ENCODE measurements at places on chromosomes 13 and 19.

GRCh38 chr19:12646551-12646950 lies 20.0 kb downstream of the MAN2B1 start:
- no peak for DNase-seq

DNA sequence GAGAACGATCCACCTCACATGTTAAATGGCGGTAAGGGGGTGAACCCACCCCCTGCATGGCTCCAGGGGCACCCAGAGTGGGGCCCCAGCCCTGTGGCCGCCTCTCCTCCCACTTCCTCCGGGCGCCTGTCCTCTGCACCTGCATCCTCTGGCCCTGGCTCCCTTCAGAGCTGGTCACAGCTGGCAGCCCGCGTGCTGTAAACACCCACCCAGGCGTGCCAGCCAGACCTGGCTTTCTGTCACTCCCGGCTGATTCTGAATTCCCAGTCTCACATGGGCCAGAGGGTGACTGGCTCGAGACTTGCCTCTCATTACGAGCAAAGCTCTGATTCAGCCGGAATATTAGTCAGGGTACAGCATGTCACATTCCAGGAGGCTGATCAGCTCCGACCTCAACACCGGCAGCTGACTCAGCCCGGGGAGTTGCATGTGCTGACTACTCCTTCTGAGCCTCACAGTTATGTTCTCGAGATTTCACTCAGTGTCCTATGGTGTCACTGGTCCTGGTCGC lies 75.1 kb downstream of the GNG7 start:
- no peak for DNase-seq

DNA sequence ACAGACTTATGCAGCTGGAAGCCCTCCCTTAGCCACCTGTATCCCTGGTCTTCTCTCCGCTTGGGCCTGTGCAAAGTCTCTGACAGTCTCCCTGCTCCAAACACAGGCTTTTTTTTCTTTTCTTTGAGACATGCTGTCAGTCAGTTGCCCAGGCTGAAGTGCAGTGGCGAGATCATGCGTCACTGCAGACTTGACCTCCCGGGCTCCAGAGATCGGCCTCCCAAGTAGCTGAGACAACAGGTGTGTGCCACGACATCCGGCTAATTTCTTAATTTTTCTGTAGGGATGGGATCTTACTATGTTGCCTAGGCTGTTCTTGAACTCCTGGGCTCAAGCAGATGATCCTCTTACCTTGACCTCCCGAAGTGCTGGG lies 1.6 kb downstream of the MZF1 start:
- no peak for DNase-seq

DNA sequence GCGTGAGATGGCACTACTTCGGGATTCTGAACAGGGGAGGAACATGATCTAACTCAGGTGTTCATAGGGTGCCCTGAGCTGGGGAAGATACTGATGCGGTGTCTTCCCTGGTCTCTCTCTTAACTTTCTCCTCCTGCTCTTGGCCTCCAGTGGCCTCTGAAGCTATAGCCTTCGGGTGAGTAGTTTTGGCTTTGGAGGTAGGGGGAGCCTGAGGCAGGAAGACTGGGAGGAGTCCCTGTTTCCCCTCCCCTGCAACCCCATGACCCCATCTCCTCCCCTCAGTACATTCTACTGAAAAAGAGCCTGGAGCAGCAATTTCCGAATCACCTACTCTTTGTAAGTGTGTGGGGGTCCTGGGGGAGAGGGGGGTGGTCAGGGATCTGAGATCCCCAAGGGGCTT lies 3.5 kb downstream of the SELENOV start:
- no peak for DNase-seq

DNA sequence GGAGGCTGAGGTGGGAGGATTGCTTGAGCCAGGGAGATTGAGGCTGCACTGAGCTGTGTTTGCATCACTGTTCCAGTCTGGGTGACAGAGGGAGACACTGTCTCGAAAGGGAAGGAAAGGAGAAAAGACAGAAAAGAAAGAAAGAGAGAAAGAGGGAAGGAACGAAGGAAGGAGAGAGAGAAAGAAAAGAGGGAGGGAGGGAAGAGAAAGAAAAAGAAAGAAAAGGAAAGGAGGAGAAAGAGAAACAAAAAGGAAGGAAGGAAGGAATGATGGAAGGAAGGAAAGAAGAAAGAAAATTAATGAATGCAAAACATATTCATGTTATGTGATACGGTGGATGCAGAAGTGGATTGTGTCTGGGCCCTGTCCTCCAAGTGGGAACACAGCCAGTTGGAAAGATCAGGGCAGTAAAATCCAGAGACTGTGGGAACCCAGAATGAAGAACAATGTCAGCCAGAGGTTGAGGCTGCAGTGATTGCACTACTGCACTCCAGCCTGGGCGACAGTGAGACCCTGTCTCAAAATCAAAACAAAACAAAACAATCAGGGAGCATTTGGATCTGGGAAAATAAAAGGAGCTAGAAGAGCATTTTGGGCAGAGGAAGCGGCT lies 6.2 kb downstream of the PHLDB3 start:
- no peak for DNase-seq

DNA sequence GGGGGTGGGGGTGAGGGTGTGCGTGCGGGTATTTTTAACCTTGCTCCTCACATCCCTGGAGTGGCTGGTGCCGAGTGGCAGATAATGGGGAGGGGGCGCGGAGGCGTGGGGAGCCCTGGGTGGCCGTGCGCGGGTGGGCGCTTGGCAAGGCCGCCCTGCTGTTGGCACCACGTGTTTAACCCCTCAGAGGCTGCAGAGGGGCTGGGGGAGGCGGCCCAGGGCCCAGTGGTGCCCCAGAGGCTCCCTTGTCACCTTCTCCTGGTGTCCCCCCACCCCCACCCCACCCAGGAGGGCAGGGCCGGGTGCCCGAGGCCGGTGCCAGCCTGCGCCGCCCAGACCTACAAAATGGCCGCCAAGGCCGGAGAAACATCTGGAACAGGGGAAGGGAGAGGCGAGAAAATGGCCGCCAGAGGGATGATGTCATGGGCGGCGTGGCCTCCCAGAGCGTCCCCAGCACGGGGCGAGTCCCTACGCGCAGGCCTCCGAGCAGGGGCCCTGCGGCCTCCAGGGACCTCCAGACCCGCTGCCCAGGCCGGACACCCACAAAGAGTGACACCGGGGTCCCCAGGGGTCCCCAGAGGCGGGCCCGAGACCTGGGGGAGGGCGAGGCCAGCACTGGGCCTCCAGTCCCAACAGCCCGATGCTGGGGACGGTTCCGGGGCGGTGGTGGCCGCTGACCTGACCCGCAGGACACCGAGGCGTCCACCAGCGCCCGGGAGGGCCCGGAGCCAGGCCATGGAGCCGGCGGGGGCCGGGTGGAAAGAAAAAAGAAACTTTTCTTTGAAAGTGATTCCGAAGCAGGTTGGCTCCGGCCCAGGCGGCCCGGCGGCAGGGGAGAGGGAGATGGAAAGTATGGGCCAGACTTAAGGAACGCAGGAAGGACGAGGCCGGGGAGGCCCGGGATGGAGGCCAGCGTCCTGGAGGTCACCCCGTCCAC lies 38.2 kb downstream of the NFIC start:
- no peak for DNase-seq

DNA sequence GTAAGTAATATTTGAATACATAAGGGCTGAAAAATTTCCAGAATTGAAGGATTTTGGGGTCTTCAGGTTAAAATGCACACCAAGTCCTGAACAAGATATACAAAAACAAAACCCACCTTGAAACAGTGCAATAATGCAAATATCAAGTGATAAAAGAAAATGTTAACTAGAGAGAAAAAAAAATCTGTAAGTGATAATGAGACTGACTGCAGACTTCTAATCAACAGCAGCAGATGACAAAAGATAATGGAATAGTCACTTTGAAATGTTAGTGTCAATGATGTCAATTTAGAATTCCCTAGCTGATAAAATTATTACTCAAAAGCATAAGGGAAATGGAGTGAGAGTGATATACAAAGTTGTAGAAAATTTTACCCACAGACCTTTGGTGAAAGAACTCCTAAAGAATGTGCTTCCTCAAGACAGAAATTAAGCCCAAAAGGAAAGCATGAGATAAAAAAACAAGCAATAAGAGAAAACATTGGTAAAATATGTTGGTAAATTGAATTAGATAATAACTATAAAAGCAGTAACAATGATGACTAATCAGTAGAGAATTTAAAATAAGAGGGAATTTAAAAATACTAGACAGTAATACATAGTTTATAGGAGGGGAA lies 12.4 kb upstream of the DGKH start:
- no peak for DNase-seq

DNA sequence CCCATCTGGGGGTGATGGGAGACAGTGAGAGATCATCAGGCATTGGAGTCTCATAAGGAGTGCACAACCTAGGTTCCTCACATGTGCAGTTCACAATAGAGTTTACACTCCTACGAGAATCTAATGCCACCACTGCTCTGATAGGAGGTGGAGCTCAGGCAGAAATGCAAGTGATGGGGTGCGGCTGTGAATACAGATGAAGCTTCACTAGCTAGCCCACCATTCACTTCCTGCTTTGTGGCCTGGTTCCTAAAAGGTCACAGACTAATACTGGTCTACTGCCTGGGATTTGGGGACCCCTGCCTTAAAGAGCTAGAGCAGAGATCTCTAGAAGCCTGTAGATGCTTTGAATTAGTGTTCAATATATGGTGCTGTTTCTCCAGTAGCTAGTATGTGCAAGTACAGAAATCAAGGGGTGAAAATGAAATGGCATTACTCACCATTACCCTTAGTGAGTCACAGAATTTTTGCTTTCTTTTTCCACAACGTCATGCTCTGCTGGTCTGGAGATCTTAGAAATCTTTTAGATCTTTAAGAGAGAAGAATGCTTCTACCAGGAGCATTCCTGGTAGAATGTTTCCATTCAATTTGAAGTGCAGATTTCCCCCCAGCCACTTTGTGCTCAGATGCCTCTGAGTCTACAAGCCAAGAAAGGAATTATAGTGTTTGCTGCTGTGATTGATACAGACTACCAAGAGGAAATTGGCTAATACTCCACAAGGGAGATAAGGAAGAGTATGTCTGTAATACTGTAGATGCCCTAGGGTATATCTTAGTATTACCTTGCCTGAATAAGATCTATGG lies 2301.2 kb downstream of the PCDH9 start:
- DNase-seq: no peak

- no peak for DNase-seq
Observed at GRCh38 chr19:279231-279630, 12.0 kb downstream of the PLPP2 start.

- DNase-seq: no peak
Observed at GRCh38 chr13:102729560-102730270, 34.9 kb upstream of the METTL21C start.

DNA sequence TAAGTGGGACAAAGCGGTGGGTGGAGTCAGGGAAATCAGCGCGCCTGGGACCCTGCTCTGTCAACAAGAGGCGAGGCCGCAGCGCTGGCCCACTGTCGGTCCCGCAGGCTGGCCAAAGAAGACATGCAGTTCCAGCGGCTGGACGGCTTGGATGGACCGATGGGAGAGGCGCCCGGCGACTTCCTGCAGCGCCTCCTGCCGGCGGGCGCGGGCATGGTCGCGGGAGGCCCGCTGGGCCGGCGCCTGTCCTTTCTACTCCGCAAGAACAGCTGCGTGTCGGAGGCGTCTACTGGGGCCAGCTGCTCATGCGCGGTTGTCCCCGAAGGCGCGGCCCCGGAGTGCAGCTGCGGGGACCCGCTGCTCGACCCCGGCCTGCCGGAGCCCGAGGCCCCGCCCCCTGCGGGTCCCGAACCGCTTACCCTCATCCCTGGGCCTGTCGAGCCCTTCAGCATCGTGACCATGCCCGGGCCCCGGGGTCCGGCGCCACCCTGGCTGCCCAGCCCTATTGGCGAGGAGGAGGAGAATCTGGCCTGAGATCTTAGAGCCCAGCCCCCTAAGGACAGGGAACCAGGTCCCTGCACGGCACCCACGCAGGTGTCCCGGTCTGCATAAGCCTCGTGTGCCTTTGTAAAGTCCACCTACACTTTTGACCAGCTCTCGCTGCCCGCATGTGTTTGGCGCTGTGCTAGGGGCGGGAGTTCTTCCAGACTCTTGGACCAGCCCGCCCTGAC lies 6.1 kb downstream of the BEST2 start:
- no peak for DNase-seq

DNA sequence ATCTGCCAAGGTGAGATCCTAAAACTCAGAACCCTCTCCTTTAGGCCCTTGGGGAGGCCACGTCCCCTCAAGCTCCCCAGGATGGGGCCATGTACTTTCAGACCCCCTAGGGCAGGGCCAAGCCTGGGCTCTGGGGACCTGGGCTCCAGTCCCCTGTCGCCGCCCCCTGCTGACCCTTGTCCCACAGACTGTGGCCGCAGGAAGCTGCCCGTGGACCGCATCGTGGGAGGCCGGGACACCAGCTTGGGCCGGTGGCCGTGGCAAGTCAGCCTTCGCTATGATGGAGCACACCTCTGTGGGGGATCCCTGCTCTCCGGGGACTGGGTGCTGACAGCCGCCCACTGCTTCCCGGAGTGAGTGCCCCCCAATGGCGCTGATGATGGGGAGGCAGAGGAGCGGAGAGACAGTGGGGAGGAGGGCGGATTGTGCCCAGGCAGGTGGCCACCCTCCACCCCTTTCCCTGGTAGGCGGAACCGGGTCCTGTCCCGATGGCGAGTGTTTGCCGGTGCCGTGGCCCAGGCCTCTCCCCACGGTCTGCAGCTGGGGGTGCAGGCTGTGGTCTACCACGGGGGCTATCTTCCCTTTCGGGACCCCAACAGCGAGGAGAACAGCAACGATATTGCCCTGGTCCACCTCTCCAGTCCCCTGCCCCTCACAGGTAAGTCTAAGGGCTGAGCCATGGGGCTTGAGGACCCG lies 18.8 kb downstream of the HPN start:
- no peak for DNase-seq

GRCh38 chr19:11401808-11402543 lies 17.1 kb downstream of the RGL3 start:
- no peak for DNase-seq

DNA sequence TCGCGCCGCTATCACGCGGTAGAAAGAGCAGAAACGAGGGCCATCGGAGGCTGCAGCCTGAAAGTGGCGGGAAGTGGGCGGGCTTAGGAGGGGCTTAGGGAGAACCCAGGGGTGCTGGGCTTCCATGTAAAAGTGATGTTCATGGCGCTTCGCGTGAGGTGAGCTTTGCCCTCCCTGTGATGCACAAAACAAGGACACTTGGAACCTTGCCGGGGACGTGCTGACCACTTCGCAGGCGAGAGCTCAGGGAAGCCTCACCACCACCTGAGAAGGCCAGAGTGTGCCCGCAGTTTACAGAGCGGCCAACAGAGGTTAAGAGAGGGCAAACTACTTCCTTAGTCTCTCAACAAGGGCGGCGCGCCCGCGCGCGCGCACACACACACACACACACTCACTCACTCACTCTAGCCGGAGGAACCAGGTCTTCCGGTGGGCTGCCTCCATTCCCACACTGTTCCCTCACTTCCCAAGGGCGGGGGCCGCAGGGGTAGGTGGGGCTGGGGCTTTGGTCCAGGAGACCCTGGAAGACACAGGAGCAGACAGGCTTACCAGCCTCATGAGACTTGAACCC lies 651 bp downstream of the GAPDHS start:
- DNase-seq: no peak

- no peak for DNase-seq
Observed at GRCh38 chr13:42116225-42116624, 67.8 kb downstream of the DGKH start.

- DNase-seq: no peak
Observed at GRCh38 chr13:28719227-28720055, 671 bp upstream of the SLC46A3 start.

DNA sequence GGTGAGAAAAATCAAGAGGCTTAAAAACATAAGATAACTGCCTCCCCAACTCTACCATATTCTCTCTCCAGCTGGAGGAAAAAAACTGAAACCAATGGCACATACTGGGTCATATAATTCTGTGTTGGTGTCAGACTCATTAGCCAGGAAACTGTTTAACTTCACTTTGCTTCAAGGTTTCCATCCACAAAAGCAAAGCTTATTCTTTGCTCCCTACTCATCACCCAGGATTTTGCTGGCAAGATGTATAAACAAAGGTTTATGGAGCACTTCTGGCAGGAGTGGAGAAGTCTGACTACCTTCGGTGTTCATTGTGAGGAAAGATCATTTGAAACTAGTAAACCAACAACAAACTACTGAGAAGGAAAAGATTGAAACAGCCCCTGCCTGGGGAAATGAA lies 197.5 kb upstream of the SERP2 start:
- no peak for DNase-seq
